Glutamatergic neuron (in vitro differentiated cells): ENCODE measurements at places on chromosomes 4 and X. TPM values are rescaled to one million over a fixed set of nuclear protein-coding genes. Genes with fewer than 3 reads are reported as not detected.

The USP38 gene
- total RNA-seq = 15.9 TPM

DNA sequence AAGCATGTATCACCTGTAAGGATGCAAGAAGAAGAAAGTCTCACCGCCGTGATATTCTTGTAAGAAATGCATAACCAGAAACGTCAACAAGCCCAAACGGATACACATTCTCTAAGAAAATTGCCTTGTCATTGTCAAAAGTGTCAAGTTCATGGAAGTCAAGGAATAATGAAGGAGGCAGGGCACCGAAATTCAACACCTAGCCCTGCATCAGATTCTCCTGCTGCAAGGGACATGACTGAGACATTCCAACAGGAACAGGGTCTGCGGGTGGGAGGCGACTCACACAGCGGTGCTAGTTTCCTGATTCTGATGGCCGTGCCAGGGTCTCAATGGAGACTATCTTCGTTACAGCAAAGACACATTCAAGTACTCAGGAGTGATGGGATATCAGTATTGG is 26.7 kb downstream of the IRF2 start:
- H3K36me3 ChIP-seq = no peaks in the 10 kb centered on the region
- no peak overlapping the region for H3K4me3 ChIP-seq
- H3K4me1 ChIP-seq = peaks cover 9% of the 10 kb centered on the region
- H3K27ac ChIP-seq = no peak overlapping the region
- DNase-seq = no peak

The SMIM10 gene
- total RNA-seq = not detected

The PHKA1 gene
- total RNA-seq = 3.1 TPM

The ADGRA3 gene
- 76.2 TPM for total RNA-seq

GRCh38 chr4:86959588-86960500 is 25.0 kb downstream of the AFF1 start:
- peaks cover 4% of the 10 kb centered on the region for H3K27me3 ChIP-seq
- H3K27ac ChIP-seq = no peak overlapping the region
- H3K4me1 ChIP-seq = peaks cover 26% of the 10 kb centered on the region
- no peak for DNase-seq

- no peaks in the 10 kb centered on the region for H3K4me1 ChIP-seq
- no peaks in the 10 kb centered on the region for H3K36me3 ChIP-seq
- DNase-seq = no peak
- H3K4me3 ChIP-seq = no peak overlapping the region
- H3K27ac ChIP-seq = no peak overlapping the region
Observed at GRCh38 chrX:139889760-139890159, 43.1 kb downstream of the ATP11C start.

DNA sequence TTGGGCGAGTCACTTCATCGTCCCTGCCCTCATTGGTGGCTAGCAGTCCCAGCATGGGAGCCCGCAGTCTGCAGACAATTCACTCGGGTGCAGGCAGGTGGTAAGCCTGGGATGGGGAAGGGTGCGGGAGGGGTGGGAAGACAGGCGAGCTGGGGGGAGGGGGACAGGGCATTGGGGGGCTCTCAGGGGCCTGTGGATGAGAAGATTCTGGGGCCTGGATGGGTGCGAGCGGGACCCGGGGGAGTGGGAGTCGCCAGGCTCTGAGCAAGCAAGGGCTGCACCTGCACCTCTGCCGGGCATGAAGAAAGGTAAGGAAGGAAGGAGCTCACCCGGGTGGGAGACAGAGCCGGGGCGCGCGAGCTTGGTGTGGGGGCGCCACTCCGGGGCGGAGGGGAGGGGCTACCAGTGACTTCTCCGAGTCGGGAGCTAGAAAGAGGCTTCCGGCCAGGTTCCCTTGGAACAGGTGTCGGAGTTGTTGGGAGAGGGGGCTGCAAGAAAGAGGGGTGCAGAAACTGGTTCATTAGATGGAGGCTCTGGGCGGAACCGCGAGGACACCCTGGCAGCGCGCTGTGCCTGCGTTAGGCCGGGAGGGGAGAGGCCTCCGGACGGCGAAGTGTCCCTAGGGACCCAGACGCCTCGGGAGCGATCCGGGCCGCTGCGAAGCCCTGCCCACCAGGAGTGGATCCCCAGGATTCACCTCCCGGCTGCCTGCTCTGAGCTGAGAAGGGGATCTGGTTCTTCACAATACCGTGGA is 103.4 kb upstream of the PDLIM3 start:
- peaks cover 5% of the 10 kb centered on the region for H3K27me3 ChIP-seq
- H3K27ac ChIP-seq = no peak overlapping the region
- peaks cover 25% of the 10 kb centered on the region for H3K4me1 ChIP-seq
- H3K36me3 ChIP-seq = no peaks in the 10 kb centered on the region
- peak; percentile 66 for DNase-seq
- H3K4me3 ChIP-seq = peak overlapping the region; percentile 67

The DGAT2L6 gene
- total RNA-seq = not detected

DNA sequence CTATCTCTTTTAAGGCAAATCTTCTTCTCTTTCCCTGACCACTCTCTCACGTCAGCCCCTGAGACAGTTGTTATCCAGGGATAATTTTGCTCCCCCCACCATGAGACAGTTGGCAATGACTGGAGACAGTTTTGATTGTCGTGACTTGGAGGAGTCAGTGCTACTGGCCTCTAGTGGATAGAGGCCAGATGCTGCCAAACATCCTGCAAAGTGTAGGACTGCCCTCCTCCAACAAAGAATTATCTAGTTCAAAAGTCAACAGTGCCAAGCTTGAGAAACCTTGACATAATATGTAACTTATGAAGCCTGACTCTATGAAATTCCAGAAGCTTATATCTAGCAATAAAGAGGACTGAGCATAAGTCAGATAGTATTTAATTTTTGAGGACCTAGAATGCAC is 502.1 kb upstream of the IGFBP7 start:
- no peaks in the 10 kb centered on the region for H3K4me1 ChIP-seq

The GRID2 gene
- 2.1 TPM for total RNA-seq

The TRPC5OS gene
- total RNA-seq = not detected

DNA sequence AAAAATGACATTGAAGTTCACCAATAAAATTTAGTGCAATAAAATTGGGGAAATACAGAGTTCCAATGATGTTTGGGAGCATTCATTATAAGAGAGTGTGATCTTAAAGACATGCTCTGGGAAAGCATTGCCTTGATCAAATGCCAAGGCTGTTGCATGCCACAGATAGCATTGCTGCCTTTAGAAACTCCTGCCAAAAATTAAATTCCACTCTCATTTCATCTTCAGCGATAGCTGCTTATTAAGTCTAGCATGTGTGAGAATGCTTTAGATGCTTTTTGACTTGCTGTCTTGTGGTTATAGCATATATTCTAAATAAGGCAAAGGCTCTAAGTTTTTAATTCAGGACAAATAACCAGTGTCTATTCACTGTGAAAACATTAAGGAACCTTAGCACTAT is 49.3 kb downstream of the NPNT start:
- H3K27ac ChIP-seq = no peak overlapping the region
- no peaks in the 10 kb centered on the region for H3K4me1 ChIP-seq
- DNase-seq = no peak

The CYTL1 gene
- total RNA-seq = not detected

The TMEM47 gene
- total RNA-seq = 2.8 TPM

GRCh38 chr4:84879651-84880200 is 86.8 kb downstream of the WDFY3 start:
- peaks cover 21% of the 10 kb centered on the region for H3K4me1 ChIP-seq
- no peak overlapping the region for H3K27ac ChIP-seq
- H3K4me3 ChIP-seq = no peak overlapping the region
- peaks cover 5% of the 10 kb centered on the region for H3K27me3 ChIP-seq
- H3K36me3 ChIP-seq = peaks cover 4% of the 10 kb centered on the region

GRCh38 chr4:74529284-74530041 is 84.5 kb downstream of the AREG start:
- H3K4me3 ChIP-seq = no peak overlapping the region
- no peaks in the 10 kb centered on the region for H3K4me1 ChIP-seq
- DNase-seq = no peak
- H3K27me3 ChIP-seq = no peaks in the 10 kb centered on the region
- H3K27ac ChIP-seq = no peak overlapping the region

The RTL9 gene
- total RNA-seq = 1.8 TPM

The GPR82 gene
- total RNA-seq = not detected

The GAGE12H gene
- not detected for total RNA-seq

DNA sequence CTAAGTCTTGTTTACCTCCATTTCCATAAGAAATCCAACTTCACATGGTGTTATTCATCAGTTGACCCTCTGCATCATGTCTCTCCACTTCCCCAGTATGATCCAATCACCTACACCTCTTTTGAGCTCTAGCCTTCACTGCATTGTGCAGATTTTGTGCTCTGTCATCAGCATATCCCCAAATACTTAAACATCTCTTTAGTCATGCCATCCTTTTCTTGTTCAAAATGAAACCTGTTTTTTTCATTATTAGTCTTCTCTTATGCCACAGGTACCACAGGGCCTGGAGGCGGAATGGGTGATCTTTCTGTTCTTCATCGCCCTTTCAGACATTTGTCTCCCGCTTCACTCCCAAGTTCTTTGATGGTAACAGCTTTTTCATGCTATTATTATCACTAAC is 382.7 kb upstream of the GALNTL6 start:
- no peak overlapping the region for H3K27ac ChIP-seq
- H3K36me3 ChIP-seq = no peaks in the 10 kb centered on the region

The ADH5 gene
- 201 TPM for total RNA-seq
